ENCODE measurements at places on chromosomes 12 and 14. TPM values are rescaled to one million over a fixed set of nuclear protein-coding genes. Genes with fewer than 3 reads are reported as not detected.

DNA sequence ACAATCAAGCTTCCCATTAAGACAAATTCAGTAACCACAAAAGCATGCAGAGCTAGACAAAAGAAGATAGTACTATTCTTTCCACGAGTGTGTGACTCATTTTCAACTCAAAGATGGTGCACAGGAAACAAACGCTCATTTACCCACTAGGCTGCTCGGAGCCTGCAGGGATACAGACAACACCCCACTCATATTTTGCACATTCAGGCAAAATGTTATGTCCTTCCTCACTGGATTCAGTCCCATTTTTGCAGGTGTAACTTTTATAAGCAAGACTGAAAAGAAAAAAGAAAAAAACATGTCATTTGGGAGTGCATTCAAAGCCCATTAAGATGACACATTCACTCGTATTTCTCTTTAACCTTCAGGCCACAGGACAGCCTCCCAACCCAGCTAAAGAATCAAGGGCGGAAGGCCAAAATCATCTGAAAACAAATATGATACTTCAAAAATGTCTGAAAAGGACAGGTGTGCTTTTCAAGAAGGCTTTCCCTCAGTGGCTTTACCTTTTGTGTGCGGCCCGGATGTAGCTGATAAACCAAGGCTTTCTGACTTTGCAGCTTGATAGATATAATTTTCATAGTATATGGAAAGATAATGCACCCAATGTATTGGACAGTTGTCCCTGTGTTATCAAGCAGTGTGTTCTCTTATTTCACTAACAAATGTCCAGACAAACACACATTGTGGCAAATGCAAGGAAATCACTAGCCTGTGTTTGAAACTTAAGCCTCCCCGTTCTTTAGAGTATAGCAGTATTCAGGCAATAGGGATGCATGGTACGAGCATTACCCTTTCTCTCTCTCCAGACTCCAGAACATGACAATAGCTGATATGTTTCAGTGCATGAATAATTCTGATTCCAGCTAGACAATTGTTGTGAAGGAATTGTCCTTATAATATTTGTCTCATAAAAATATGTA, 147.8 kb upstream of the KRR1 start:
- no peak for DNase-seq

KERA gene
- not detected for total RNA-seq

ZC2HC1C gene
- total RNA-seq = 1.0 TPM

TAS2R8 gene
- total RNA-seq = 0.50 TPM

- no peak for DNase-seq
Measured at GRCh38 chr12:109553906-109554500, 19.3 kb downstream of the MMAB start.

DNA sequence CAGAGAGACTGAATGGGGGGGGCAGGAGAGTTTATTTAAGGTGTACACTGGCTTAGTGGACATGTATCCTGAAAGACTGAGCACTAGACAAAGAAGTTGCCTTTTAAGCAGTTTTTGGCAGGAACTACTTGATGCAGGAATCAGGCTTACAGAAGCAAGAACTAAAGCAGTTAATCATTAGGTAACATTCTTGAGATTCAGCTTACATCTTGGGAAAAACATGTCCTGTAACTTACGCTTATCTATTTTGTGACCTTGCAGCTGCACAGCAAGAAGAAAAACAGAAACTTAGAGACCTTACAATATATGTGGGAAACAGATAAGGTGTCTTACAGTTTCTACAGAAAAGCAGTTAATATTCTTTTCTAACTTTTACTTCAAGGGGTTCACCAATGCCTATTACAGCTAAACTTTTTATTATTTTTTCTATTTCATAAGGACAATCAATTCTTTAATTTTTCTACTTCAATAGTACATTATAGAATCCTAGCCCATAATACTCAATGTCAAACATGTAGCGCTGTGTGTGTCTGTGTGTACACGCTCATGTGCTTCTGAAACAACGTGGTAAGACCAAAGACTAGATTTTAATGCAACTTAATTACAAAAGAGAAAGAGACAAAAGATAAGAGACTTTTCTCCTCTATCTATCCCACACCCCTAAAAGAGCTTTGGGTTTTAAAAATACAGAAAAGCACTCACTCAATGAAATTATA, 276.9 kb downstream of the PRKD1 start:
- DNase-seq = no peak

RD3L gene
- total RNA-seq = not detected

SLC38A4 gene
- total RNA-seq = 11.4 TPM

DNA sequence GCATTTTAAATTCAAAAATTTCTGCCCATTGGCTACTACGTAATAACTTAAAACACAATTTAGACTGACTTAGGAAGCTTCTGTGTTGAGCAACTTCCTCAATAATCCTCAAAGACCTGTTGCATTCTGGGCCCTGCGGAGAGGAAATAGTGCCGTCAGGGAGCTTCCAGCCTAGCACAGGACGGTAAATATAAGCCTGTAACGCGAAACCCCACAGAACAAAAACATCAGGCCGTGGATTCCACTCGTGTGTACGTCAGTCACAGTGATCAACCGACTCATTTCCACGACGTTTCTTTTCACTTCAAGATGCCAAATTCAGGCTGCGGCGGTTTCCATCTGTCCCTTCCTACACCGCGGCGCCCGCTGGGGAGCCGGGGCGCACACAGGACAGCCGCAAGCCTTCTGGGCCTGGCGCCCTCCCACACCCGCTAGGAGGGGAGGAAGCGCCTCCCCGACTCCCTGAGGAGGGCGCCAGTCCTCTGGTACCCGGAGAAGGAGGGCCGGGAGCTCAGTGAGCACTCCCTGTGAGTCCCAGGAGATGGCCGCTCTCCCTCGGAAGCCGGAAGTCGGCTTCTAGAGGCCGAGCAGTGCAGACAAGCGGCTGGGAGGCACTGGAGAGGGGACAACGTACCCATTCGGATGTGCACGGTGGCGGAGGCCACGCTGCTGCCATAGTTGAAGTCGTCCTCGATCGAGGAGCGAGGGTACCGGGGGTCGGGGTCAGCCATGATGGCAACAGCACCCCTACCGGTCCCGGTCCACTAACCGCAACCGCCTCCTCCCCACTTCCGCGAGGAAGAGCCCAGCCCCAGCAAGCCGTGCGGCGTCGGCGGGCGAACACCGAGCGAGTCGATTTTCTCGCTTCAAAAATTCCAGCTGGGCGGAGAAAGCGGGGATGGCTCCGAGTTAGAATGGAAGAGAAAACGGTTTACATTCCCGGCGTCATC, at the start of gene TMBIM4:
TMBIM4 (minus strand) TSS at position 776 of the 950 bp plus-strand sequence; CDS start at position 731, 45 bp downstream.
- peak; percentile 89 for DNase-seq

GYS2 gene
- total RNA-seq = not detected

KRT2 gene
- total RNA-seq = not detected

DNA sequence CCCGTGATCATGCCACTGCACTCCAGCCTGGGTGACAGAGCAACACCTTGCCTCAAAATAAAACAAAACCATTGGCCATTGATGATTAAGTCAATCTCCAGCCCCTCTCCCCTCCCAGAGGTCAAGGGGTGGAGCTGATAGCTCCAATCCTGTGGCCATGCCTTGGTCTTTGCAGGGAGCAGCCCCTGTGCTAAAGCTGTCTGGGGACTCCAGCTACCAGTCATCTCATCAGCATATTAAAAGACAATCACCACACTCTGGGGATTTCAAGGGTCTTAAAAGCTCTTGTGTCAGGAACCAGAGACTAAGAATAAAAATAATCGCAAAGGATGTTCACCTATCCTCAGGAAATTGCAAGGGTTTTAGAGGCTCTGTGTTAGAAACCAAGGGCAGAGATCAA, 30.6 kb downstream of the HCAR2 start:
- no peak for DNase-seq

DNA sequence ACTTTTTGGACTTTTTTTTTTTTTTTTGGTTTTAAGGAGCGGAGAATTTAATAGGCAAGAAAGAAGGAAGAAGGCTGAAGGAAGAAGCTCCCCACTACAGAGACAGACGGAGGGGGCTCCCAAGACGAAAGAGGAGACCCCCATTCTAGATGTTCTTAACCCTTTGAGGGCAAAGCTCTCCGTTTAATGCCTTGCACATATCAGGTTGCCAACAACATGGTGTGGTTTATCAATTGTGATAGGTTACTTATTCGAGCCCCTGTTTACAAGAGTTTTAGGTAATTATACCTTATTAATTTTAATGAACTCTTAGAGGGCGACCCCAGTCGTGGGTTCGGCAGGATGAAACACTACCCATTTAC, 1.2 kb upstream of the FBXO33 start:
- DNase-seq = no peak

DNA sequence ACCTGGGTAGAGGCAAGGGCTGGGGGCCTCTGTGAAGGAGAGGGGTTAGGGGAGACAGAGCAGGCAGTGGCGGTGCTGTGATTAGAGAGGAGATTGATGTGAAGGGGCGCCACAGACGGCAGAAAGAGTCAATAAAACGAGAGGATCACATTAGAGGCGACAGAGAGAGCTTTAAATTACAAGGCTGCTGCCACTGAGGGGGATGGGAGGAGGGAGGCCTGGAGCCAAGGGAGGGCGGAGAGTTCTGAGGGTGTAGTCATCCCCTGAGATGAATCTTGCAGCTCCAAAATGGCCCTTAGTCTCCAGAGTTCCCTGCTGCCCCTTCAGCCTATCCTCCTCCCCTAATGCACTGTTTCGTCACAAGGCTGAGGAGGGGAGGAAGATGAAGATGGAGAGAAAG, 12.8 kb downstream of the ZFHX2 start:
- DNase-seq = no peak

DNA sequence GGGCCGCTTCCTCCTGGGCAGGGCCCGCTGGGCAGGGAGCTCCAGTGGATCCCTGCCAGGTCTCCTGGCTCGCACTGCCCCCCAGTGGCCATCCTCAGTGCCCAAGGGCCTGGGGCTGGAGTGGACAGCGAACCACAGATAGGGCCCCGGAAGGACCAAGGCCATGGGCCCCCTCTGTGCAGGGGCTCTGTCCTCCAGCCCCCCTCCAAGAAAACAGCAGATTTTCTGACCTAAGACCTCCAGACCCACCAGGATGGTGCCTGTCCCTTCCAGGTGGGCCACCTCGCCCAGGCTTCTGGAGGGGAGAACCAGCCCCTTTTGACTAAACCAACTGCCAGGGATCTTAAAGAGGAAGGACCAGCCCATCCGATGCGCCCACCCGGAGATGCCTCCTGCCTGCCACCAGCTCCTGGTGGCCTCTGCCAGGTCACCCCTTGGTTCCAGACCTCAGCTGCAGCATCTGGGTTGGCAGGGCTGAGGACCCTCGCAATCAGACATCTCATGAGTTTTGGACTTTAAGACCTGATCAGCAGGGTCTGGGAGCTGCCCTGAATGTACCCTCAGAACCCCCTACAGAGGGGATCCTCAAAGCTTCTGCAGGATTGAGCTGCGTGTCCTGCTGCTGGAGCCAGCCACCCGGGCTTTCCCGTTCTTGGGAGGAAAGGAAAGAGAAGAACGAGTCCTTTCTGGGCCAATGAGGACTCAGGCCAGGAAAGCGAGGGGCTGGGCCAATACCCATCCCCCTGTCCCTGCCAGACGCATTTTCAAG, 325.8 kb upstream of the DIO3 start:
- DNase-seq = no peak

DNA sequence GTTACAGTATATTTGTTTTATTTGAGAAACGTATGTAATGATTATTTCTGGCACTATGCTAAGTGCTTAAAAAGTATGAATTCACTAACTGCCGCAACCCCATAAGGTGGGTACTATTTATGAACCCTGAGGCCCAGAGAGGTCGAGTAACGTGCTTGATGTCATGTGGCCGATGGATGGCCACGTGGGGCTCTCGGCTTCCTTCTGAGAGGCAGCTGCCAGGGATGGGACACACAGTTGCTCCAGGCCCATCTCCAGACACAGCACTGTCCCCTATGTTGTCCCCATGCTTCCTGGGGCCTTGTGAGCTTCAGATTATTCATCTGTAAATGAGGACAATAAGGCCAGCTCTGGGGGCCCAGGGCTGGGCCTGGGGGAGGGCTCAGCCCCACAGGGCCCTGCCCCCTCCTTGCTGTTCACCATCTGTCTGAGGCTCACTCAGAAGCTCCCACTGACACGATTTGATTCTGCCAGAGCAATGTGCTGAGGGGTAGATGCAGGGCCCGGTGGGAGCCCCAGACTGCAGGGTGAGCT, 115.0 kb downstream of the CALM1 start:
- no peak for DNase-seq

GRIP1 gene
- total RNA-seq = 9.1 TPM

KRT71 gene
- total RNA-seq = not detected

- DNase-seq = no peak
Measured at GRCh38 chr12:12445882-12446181, 89.0 kb downstream of the BORCS5 start.

- no peak for DNase-seq
Measured at GRCh38 chr14:34060651-34060999, 109.8 kb upstream of the EGLN3 start.

MYO1H gene
- total RNA-seq = not detected

DNA sequence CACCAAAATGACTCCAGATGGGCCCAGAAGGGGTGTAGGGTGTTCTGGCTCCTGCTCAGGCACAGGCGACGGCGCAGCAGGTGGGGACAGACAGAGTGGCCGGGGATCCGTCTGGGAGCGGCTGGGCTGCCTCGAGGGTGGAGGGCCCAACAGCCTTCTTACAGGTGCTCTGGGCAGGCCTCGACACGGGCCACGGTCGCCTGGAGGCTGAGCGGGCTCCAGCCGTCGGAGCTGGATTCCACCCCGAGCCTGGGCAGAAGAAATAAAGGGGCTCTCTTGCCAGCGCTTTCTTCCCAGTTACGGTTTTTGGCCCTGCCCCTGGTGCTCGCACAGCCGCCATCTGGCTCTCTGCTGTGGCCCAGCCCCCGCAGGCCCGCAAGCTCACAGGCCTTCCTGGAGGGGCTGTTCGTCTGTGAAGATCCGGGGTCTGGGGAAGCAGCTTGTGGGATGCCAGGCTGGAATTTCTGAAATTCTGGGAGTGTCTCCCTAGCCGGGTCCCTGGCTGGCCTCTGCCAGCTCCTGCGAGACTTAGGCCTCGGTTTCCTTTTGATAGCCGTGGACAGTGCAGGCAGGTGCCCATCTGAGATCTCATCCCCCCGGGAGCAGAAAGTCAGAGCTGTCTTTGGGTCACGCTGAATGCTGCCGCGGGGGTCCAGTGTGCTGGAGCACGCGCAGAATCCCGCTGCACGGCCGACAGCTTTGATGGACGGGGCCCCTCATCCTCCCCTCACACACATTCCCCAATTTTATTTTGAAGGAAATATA, 122.7 kb downstream of the PAPOLA start:
- DNase-seq = peak; percentile 82

PELI2 gene
- total RNA-seq = 15.0 TPM

LRRC10 gene
- not detected for total RNA-seq

KRT8 gene
- 19.8 TPM for total RNA-seq

GRCh38 chr14:90675399-90675798, 140.8 kb downstream of the TTC7B start:
- DNase-seq = no peak

RNASE13 gene
- total RNA-seq = not detected

VASH1 gene
- 19.5 TPM for total RNA-seq

EIF2S3B gene
- total RNA-seq = 0.97 TPM

PRR13 gene
- total RNA-seq = 105 TPM
